Activated CD8-positive, alpha-beta memory T cell treated with anti-CD3 and anti-CD28 coated beads for 48 hours (primary cell): ENCODE measurements at places on chromosomes 3 and 15.

GRCh38 chr3:123834631-123835030 lies 49.5 kb downstream of the MYLK start:
- DNase-seq: no peak

- DNase-seq: no peak
Observed at GRCh38 chr15:81633889-81634288, 259.9 kb upstream of the TMC3 start.

DNA sequence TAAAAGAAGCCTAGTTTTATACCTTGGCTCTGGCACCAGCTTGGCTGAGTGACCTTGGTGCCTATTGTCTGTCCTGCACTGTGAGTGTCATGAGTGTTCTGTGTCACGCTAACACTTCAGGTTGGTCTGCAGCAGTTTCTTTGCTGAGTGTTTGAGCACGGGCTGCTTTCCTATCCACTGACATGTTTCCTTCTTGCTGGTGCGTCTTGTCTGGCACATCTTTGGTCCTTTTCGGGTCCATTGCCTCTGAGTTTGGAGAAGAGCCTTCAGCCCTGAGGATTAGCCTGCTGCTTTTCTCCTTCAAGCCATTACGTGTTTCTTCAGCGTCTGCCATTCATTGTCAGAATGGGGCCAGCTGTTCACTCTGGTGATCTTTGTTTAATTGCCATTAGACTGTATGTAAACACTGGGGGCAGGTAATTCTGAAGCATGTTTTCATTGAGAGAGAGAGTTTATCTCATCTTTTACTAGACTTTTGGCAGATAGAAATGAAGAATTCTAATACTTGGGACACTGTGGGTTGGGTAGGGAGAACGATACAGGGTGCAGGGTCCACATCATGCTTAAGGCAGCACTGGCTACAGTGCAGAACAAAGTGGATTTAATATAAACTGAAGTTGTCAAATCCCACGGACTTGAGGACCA lies 55.5 kb downstream of the LRRC28 start:
- DNase-seq: no peak

GRCh38 chr3:52678265-52679198 lies 7.2 kb downstream of the PBRM1 start:
- DNase-seq: no peak

GRCh38 chr15:73674587-73674986 lies 9.6 kb upstream of the CD276 start:
- DNase-seq: no peak

DNA sequence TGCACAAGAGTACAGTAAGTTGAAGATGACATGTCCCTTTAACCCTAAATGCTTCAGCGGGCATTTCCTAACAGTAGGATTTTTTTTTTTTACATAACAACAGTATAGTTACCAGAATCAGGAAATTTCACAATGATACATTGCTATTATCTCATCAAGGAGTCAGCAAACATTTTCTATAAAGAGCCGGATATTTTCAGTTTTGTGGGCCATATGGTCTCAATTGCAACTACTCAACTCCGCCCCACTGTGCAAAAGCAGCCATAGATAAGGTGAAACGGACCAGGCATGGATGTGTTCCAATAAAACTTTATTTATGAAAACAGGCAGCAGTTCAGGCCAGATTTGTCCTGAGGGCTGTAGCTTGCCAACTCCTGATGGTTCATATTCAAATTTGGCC lies 130.6 kb downstream of the SMAD6 start:
- no peak for DNase-seq

DNA sequence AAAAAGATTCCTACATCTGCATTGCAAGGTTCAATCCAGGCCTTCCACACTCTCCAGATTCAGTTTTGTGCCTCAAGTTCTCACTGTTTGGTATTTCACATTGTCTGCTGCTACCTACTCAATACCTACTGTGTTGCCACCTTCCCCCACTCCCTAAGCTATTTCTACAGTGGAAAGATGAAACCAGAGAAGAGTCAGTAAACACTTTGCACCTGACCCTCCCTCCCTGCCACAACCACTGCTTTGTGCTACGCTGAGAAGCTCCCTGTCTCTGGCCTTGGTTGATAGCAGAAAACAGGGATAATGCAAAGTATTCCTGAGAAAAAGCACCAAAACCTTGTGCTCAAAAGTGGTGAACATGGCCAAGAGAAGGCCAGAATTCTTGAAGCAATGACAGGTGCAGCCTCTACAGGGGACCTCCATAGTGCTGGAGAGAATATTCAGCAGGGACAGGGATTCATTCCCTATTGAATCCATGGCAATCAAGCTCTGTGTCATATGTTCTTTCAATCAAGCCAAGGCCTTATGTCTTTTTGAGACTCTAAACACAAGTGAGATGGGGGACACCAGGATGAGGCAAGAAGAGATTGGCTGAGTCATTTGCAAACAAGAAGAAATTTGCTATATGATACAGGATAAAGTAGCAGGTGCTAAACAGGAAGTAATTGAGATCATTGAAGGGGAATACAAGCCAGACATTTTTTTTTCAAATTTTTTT lies 83.5 kb upstream of the LIPC start:
- no peak for DNase-seq

- DNase-seq: no peak
Observed at GRCh38 chr3:85662462-85662861, 703.7 kb downstream of the CADM2 start.

DNA sequence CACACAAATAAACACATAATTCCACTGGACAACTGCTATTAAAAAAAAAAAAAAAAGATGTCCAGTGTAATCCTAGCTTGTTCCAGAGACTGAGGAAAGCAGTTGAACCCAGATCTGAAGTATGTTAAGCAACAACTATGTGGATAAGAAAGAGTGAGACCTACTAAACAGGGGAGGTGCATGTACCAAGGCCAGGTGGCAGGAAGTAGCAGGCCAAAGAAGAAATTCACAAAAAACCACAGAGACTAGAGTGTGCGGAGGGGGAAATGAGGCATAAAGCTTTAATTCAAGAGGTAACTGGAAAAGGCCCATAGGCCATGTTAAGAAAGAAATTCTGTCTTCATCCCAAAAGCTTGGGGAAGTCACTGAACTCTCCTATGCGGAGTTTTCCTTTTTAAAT lies 490.0 kb downstream of the NAALADL2 start:
- DNase-seq: no peak

- DNase-seq: no peak
Observed at GRCh38 chr3:39052583-39052982, 767 bp downstream of the WDR48 start.

- no peak for DNase-seq
Observed at GRCh38 chr3:140768941-140769340, 91.1 kb downstream of the TRIM42 start.

- no peak for DNase-seq
Observed at GRCh38 chr3:147413686-147414389, 4.7 kb downstream of the ZIC1 start.

- DNase-seq: no peak
Observed at GRCh38 chr3:32157600-32158264, 51.3 kb downstream of the GPD1L start.

DNA sequence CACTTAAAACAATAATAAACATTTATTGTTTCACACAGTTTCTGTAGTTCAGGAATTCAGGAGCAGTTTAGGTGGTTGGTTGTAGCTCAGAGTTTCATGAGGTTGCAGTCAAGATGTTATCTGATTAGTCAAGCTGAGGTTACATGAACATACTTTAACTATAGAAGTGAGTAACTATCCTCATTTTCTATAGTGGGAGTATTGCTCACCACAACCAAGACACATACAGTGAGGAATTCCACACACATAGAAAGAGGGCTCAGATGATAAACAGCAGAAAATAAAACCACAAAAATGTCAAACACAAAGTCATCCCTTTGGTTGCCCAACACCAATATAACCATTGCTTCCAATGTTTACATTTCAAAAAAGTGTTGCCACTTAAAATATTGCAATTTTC lies 13.6 kb downstream of the SCN11A start:
- no peak for DNase-seq
